ENCODE measurements at places on chromosomes 11 and 22.

DNA sequence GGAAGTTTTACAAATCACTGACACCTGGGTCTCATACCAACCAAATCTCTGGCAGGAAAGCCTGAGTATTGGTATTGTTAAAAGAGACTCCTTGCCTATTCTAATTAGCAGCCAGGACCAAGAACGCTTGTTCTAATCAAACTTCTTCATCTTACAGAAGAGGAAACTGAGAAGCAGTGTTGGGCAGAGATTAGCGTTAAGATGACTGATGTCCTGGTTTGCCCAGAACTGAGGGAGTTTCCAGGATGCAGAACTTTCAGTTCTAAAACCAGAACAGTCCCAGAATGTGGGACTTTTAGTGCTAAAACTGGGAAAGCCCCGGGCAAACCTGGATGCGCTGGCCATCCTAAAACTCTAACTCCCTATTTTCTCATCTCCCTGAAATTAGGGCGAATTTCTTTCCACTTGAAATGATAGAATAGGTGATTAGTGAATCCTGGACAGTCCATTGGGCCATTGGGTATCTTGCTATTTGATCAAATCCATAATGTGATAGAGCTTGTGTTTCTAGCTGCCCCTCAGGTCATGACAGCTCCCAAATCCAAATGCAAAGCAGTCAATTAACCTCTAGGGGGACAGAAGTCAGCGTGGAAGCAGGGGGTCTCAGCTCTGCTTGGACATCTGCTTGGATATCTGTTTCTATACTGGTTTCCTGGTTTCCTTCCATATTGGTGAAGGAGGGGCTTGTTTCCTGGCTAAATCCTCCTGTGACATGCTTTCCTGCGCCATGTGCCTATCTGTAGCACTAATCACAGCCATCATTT, 16.0 kb upstream of the TMPRSS13 start:
- no peak for DNase-seq

DNA sequence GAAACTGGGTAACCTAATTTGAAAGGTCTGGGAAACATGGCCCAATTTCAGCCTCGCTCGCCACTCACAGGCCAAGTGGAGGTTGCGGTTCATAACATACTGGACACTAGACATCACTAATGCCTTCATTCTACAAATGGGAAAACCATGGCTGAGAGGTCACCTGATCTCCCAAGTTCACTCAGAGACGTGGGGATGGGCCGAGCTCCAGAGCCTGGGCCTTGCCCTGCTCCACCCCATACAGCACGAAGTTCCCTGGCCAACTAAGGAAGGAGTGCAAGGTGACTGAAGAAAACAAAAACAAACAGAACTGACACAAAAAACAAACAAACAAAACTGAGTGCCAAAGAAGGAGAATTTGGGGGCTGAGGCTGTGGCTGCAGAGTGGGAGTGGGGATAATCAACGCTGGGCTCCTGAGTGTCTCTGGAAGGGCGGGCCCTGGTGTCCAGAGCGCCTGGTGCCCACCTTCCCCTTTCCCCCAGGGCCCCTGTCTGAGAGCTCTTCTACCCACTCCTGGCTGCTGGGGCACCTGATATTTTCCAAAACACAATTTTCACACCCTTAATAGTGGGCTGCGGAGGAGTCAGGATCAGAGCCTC, 46.5 kb upstream of the ADA2 start:
- DNase-seq: no peak

GRCh38 chr11:40183073-40184064, 1276.1 kb downstream of the LRRC4C start:
- no peak for DNase-seq

- peak; percentile 25 for DNase-seq
These were observed 642 bp downstream of the NAA40 start for GRCh38 chr11:63939397-63939891.

DNA sequence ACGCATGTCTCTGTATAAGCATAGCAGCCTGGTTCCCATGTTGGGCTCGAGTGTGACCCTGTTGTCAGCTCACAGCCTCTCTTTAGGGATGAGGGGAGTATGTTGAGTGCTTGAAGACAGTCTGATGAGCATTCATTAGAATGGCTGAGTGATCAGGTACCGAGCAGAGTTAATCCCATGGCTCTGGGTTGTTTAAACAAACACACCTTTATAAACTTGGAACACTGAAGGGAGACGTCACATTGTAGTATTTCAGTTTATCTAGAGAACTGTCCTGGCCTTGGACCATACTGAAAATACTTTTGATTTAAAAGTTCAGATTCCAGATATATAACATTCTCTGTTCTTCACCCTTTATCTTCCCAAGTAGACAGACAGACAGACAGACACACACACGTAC, 76.0 kb downstream of the TEAD1 start:
- DNase-seq: no peak

GRCh38 chr11:134250246-134250645, 2.9 kb downstream of the THYN1 start:
- DNase-seq: no peak

GRCh38 chr11:71144010-71144409, 108.4 kb downstream of the SHANK2 start:
- DNase-seq: no peak

GRCh38 chr22:33472462-33473344, 414.5 kb upstream of the SYN3 start:
- DNase-seq: no peak

DNA sequence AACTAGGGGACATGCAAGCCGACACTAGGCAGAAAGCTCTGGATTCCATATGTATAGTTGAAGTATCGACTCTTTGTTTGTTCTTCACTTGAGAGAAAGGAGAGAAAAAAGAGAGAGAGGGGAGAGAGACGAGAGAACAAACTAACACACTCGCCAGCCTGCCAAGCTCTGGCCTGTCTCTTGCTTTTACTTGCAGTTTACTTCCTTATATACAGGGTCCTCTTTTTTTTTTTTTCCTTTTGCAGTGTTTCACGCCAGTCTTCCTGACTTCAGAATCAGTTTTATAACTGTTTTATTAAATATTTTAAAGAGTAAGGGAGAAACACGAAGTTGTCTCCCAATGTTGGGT, 19.9 kb downstream of the TEAD1 start:
- no peak for DNase-seq

GRCh38 chr11:47552056-47552565, 821 bp downstream of the CELF1 start:
- DNase-seq: peak; percentile 21

DNA sequence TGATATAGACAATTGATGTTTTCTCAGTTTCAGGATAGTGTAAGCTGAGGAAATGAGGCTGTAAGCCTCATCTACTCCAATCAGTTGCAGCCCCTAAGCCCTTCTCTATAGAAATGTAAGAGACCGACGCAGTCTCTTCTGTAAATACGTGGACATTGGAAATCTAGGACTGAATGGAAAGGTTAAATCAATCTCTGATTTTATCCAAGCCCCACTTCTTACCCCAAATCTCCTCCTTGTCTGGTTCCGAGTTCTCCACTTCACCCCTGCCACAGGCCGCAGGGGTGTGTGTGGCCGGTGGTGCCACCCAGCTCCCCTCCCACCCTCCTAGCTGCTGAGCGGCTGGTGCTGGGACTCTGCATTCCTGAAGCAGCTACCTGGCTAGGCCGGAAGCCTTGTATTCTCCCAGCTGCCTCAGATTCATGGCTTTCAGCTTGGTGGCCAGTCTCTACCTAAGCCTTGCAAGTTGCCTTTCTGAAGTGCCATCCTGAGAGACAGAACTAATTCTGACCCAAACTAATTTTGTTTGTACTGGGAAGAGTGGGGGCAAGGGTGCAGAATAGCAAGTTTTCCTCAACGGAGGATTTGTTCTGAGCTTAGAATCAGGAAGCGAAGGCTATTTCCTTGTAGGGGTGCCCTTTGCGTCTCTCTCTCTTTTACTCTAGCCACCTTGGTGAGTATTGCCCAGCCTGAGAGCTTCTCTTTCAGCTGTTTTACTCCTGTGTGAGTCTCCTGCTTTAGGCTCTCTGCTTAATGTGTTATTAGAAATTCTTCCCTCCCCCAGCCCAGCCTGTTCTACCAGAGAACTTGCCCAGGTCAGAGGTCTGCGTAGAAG, 749 bp downstream of the VWA5A start:
- no peak for DNase-seq

- DNase-seq: no peak
These were observed 178.5 kb upstream of the ZBED5 start for GRCh38 chr11:11036185-11036847.

- no peak for DNase-seq
These were observed 10.9 kb downstream of the SMC1B start for GRCh38 chr22:45402466-45402985.

GRCh38 chr11:61120099-61120705, 17.9 kb downstream of the CD5 start:
- DNase-seq: no peak

DNA sequence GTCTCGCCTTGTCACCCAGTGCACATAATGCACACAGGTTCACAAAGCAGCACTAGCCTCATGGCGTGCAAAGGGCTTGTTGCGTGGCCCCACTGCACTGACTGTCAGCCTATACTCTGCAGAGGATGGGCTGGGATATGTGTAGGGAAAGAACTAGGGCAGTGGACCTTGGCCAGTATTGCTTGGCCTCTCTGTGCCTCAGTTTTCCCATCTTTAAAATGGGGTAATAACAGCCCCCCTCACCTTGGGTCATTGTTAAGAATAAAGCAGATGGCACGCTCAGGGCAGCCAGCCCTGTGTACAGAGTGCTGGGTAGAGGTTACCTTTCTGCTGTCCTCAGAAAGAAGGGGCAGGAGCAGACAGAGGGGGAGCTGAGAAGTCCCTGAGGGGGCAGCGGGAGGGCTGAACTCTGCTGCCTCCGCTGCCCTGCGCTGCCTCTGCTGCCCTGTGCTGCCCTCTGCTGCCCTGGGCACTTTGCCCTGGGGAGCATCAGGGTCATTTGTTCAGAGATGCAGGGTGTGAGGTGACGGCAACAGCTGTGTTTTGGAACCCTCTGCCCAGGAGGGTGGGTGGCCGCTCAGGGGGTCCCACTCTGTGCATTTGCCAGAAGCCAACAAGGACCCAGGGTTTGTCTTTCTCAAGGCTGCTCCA, 71.2 kb downstream of the CACNA1I start:
- peak; percentile 55 for DNase-seq

DNA sequence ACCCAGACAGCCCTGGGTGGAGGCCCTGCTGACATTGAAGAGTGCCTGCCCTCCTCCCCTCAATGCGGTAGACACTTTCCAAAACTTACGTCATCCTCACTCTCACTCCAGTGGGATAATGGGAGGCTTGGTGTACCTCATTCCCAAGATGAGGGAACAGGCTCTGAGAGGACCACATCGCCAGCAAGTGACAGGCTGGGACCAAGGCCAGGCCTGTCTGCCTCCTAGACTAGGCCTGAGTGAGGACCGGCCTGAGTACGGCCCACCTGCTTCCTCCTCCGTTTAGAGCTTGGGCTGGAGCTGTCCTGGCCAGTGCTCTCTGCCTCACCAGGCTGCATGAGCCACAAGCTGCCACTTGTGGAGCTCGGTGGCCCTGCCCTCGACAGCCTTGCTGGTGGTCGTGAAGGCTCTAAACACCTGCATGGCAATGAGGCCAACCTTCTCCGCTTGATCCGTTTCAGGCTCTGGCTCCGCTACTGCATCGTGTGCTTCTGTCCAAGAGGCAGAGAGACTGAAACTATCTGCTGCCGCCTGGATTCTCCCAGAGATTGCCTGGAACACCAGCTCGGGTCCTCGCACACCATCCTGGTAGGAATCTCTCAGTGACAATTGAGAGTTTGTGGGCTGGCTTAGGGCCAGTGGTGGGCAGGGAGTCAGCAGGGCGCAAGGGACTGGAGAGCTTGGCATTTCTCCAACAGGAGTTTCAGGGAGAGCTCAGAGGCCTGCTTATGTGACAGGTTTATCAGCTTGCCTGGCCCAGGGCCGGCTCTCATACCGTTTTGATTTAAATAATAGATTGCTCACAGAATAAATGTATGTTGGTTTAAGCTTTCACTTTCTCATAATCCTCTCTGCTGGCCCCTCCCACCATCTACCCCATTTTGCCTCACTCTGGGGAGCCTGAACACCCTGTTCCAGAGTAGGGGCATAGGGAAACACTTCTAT, 9.4 kb downstream of the LRRC75B start:
- DNase-seq: no peak

DNA sequence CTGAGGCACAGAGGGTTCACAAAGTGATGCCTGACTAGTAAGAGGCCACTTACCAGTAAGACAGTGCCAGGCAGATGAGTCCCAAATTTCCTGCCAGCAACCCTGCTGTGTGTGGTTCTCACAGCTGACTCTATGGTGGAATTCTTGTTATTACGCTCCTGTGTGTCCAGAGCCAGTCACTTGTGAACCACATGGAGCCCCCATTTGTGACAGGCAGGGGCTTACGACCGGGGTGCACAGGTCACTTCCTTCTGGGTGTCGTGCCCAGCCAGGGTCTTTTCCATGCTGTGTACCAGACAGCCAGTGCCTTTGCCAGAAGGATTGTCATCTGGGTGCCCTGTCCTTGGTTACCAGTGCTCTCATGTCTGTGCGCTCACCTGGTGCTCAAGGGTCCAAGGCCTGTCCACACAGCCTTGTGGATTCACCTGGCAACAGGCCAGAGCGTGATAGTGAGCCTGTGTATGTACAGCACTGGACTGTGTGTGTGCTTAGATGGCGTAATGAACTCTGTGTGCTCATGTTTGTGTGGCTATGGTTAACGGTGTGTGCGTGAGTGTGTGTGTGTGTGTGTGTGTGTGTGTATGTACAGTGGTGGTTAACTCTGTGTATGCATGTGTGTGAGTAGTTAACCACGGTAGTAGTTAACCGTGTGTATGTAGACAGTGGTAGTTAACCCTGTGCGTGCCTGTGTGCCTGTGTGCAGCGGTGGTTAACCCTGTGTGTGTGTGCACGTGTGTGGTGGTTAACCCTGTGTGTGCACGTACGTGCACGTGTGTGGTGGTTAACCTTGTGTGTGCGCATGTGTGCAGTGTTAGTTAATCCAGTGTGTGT, 18.6 kb downstream of the GRAMD4 start:
- DNase-seq: no peak

GRCh38 chr22:29313126-29313575, 2.3 kb downstream of the RASL10A start:
- DNase-seq: peak; percentile 64
